IPS-NIHi11 (cell line): ENCODE measurements at places on chromosomes 7 and 10.
A peak's percentile ranks its signal among the peaks of the same experiment; 100 is the strongest.

DNA sequence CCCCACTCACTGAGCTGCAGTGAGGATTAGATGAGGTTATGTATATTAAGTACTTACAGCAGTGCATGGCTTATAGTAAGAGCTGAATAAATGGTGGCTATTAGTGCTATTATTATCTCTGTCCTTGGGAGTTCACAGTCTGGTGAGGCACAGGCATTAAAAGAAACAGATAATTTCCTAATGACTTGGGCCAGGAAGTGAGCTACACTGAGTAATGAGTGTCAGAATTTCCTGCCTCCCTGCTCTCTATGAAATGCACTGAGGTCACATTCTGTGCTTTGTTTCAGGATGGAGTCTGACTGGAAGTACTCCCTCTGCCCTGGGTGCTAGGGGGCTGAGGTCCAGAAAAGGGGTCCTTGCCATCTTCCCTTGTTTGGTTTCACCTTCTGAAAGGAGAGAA lies 48.7 kb upstream of the LOXL4 start:
- DNase-seq, result no peak

DNA sequence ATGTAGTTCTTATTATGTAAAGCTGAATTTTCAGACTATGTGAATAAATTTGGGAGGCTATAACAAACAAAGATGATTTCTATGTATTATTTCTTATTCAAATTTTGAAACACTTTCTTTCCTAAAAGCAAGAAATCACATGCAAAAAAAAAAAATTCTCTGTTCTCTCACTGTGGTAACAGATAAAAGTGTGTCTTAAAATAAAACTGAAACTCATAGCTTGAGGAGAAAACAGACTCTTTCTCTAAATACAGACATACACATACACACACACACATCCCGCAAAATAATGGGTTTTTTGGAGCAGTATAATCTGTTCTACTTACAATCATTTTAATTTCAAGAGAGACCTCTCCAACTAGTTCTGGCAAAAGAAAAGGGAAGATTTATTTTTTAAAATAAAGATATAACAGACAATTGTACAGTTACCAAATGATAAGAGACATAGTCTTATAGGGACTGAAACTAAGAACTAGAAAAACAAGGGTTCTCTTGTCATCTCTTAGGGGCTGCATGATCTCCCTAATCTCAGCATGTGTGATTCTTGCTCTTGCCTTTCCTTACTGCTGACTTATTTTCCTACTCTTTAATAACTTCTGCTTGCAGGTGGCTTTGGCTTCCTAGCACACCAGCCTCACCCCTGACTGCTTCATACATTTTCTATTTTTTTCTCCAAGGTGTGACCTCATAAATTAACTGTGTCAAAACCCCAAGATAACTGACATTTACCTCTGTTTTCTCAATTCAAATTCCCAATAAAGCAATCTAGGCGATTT lies 483.5 kb upstream of the POT1 start:
- DNase-seq, result no peak

DNA sequence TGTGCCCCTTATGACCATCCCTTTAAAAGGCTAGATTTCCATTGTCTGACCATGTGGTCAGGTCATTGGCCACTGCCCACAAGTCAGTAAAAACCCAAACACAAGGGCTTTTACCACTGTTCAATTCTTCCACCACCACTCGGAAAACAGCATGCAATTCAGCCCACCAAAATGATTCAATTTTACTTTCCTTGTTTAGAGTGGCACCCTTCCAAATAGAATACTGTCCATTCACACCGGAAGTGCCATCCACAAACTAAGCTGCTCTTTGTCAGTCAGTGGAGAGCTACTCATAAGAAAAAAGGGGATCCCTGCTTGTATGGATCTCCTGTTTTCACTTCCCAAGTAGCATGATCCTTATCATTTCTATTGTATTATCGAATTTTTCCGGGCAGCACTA lies 350.7 kb upstream of the MBL2 start:
- no peak for DNase-seq

DNA sequence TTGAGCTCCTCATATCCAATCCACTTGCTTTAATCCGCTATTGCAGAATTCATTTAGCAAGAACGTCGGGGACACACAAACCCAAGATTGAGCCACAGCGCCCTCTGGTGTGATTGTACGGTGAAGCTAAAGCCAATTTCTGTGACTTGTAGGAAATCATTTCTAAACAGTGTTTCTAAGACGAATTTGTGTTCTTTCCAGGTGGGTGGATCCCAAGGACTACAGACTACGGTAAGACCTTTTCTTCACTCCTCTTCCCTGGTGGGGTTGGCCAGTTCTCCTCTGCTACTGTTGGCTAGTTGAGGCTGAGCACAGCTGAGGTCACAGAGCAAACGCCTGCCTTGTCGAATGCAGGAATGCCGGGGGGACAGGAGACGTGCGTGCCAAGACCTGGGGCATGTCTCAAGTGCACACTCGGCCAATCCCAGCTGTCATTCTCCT lies 5.2 kb downstream of the DMBT1 start:
- peak; percentile 71 for DNase-seq

- DNase-seq, result no peak
Measured at GRCh38 chr10:19658622-19659233, 157.5 kb upstream of the PLXDC2 start.

- DNase-seq, result no peak
Measured at GRCh38 chr7:24778543-24779282, 21.4 kb upstream of the GSDME start.
